ENCODE measurements at places on chromosomes 7 and 10.

DNA sequence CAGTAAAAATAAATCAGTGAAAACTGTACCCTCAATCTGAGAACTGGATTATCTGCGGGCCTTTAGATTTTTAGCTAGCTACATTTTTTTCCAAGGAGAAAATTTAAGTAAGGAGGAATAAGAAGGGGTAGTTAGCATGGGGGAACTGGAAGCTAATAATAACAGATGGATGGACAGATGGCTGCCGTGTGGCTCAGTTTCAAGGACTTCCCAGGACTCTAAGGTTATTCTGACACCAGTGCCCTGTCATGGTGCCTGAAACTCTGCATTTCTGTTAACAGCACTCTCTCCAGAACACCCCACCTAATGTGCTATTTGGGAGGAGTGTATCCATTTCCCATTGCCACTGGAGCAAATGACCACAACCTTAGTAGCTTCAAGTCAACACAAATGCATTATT, 75.7 kb upstream of the PDE1C start:
- DNase-seq: no peak

GRCh38 chr7:101129603-101130117, 2.8 kb downstream of the SERPINE1 start:
- no peak for DNase-seq

DNA sequence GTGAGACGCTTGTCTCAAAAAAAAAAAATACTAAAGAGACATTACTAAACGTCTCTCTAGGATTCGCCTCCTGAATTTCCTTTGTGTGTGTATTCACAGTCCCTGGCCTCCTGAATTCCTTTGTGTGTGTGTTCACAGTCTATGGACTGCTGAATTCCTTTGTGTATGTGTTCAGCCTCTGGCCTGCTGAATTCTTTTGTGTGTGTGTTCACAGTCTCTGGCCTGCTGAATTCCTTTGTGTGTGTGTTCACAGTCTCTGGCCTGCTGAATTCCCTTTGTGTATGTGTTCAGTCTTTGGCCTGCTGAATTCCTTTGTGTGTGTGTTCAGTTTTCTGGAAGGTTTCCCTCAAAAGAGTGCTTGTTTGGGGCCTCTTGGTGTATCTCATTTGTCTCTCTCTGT, 8.2 kb downstream of the BMS1 start:
- no peak for DNase-seq

GRCh38 chr10:200405-200804, 65.2 kb downstream of the ZMYND11 start:
- no peak for DNase-seq

DNA sequence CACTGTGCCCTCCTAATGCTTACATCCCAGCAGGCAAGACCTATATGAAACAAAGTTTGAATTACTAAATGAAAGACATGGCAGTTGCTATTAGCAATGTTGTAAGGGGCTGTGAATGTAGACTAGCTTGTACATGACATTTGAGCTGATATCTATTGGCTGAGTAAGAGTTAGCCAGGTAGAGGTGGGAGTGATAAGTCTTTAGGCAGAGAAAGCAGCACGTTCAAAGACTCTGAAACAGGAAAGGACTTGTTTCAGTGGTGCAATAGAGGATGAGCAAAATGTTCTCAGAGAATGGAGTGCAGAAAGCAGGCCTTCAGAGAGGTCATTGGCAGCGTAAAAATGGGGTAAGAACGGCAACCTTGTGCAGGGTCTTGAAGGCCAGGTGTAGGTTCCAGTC, 687.6 kb downstream of the AUTS2 start:
- DNase-seq: no peak

GRCh38 chr10:116126954-116127695, 145.9 kb downstream of the GFRA1 start:
- no peak for DNase-seq

GRCh38 chr7:100393233-100393905, 20.1 kb downstream of the PILRA start:
- no peak for DNase-seq
